Pons (tissue), 1 donor: ENCODE measurements at places on chromosomes 3 and 15.

- no peak for DNase-seq
Observed at GRCh38 chr3:81303321-81303720, 458.1 kb downstream of the GBE1 start.

- DNase-seq: no peak
Observed at GRCh38 chr3:16551342-16551976, 38.0 kb upstream of the RFTN1 start.

DNA sequence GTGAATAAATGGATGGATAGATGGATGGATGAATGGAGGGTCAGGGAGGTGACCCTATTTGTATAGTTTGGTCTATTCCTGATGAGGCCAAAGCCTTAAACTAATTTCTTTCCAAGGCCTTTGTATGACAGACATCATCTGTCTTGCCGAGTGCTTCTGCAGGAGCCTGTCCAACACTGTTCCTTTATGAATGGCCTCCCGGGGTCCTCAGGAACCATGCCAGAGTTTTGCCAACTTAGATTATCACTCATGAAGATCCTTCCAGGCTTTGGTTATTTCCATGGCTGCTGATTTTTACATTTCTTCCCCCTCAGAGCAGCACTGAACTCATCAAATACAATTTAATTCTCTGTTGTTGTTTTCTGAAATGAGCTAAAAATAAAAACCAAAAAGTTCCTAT, 133.0 kb upstream of the SOX2 start:
- DNase-seq: peak; percentile 46

DNA sequence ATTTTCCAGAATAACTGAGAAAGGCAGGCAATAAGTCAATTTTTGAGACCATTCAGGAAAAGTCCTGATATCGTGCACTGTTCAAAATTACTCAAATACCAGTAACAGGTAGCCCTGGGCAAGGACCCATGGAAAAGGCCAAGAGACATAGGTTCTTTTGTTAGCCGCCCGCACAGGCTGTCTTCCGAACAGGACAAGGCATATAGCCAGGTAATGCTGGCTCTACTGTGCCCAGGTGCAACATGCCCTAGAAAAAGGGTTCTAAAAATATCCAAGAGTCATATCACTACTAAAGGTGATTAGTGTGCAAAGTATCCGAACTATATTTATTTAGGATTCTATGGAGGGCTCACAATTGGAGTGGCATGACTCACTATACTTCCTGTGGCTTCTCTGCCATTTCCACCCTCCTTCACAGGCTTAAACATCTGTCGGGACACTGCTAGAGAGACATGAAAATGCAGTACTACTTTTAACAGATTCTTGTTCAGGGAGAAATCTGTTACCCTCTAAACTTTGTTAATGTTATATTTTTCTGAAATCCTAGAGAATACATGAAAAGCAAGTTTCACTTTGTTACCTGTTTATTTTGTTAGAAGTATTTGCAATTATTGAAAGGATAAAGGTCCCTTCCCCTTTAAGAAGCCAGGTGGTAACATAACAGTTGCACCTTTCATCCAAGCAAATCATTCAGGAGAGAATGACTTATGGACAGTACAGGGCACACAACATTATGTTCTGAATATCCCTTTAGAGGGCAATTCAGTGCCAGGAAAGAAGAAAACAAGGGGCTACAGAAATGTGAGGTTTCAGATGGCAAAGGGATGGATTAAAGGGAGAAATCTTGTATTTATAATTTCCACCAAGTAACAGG, 293.3 kb upstream of the THBS1 start:
- DNase-seq: no peak

DNA sequence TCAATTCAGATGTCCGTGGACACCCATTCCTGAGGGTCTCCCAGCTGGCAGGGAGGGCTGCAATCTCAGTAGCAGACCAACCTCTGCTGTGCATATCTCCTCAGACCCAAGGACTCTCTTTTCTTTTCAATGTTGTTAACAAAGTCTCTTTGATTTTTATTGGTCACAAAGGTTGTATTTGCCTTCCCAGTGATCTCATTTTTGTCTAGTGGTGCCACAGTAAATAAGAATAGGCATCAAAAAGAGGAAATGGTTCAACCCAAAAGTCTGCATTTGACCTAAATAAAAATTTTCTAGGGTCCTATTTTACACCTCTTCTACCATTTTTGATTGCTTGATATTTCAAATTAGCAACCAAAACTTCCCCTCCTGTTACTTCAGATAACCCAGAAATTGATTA, 225.9 kb downstream of the CDIN1 start:
- no peak for DNase-seq

GRCh38 chr15:59104602-59104911, 389 bp upstream of the CCNB2 start:
- no peak for DNase-seq

DNA sequence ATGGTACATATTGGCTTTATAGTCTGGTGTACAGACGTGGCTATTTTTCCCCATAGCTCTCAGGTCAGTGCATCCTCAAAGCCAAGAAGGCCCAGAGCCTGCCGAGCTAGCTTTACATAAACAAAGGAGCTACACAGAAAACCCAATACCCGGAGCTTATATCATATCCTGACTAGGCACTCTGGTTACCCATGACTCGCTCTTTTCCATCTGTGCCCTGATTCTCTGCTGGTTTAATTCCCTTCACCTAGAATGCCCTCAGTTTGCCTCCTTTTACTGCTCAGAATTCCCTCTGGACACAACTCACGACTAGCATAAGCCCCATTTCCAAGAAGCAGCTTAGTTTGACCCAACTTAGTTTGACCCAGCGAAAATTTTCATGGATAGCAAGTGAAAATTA, 110.8 kb downstream of the TIGIT start:
- peak; percentile 79 for DNase-seq

DNA sequence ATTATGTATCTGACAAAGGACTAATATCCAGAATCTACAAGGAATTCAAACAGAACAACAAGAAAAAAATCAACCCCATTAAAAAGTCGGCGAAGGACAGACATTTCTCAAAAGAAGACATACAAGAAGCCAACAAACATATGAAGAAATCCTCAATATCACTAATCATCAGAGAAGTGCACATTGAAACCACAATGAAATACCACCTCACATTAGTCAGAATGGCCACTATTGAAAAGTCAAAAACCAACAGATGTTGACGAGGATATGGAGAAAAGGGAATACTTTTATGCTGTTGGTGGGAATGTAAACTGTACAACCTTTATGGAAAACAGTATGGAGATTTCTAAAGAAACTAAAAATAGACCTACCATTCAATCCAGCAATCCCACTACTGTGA, 233.1 kb upstream of the PLSCR5 start:
- no peak for DNase-seq

- DNase-seq: peak; percentile 32
Observed at GRCh38 chr3:129892857-129893580, 492 bp downstream of the TMCC1 start.

GRCh38 chr3:4850928-4851265, 128.3 kb upstream of the BHLHE40 start:
- DNase-seq: no peak

- DNase-seq: no peak
Observed at GRCh38 chr3:134143828-134144401, 106.7 kb downstream of the RYK start.

DNA sequence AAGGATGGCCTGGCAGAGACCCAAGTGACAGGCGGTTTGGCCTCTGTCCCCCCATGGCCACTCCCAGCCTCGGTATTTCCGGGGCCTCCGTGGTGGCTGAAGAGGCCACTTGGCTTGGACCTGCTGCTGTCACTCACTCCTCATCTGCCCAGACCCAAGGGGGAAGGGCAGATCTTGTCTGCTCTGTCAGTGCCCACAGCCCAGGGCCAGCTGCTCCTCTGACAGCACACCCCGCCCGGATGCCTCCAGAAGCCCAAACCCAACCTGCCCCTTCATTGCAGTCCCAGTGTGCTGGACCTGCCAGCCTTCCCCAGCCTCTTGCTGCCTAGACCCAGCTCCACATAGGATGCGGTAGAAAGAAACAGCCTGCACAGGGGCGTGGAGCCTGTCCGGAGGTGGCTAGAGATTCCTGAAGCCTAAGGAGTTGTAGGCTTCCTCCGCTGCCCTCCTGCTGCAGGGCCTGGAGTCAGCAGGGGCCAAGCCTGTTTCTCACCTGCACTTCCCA, 52.0 kb downstream of the MAGEF1 start:
- no peak for DNase-seq

DNA sequence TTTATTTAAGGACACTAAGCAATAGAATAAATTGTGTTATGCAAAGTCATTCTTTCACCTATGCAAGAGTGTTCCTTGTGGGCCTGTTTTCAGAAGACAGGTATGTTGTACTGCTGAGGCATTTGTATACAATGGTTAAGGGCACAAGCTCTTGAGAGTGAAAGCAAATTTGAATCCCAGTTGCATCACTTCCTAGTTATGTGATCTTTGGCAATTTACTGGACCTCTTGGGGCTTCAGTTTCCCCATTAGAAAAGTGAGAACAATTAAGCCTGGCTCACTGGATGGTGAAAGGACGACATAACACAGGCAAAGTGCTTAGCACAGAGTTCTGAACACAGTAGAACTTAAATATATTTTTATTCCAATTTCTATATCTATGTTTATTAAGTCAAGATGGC, 117.4 kb downstream of the EFHB start:
- no peak for DNase-seq

GRCh38 chr3:167575000-167575600, 78.6 kb downstream of the WDR49 start:
- no peak for DNase-seq

- DNase-seq: no peak
Observed at GRCh38 chr3:128500556-128500955, 7.6 kb upstream of the GATA2 start.

- peak; percentile 64 for DNase-seq
Observed at GRCh38 chr15:38414357-38414756, 39.6 kb upstream of the FAM98B start.

DNA sequence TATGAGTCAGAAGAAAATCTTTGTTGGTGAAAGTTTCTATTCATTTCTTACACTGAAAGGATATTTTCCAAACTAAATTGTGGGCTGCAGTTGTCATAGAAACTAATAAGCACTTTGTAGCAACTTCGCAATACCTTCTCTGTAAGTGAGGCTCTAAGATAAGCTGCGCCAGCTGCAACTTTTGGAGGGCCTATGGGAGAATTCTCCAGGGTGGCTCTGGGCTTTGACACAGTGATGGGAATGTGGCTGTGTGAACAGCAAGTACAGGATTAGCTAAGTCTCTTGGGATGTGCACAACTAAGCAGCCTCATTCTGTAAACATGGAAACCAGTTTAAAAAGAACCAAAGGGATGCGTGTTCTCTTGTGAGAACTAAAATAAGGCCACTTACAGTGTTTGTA, 124.6 kb upstream of the SGO1 start:
- DNase-seq: no peak

- DNase-seq: no peak
Observed at GRCh38 chr3:29440413-29441305, 159.8 kb downstream of the RBMS3 start.

- peak; percentile 29 for DNase-seq
Observed at GRCh38 chr3:53083521-53083920, 37.6 kb upstream of the SFMBT1 start.
